ENCODE measurements at places on chromosomes 13 and 19. TPM values are rescaled to one million over a fixed set of nuclear protein-coding genes. Genes with fewer than 3 reads are reported as not detected.

DNA sequence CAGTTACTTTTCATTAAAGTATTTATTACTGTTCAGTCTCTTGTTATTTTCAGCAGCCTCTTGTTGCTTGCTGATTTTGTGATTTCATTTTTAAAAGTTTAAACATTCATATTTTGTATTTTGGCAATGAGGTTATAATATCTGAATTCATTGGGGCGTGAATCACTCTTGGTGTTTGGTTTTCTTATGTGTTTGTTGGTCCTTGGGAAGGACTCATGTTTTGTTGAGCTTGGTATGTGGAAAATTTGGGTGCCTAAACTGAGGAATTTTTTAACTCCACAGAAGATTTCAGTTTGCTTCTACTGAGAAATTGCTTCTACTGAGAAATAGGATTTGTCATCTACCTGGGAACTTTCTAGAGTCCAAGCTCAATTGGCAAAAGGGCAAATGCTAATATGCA lies 38.2 kb downstream of the PDS5B start:
- peaks cover 36% of the 10 kb centered on the region for H3K4me1 ChIP-seq
- no peak overlapping the region for H3K27ac ChIP-seq
- H3K4me3 ChIP-seq: no peak overlapping the region
- no peak for DNase-seq

DNA sequence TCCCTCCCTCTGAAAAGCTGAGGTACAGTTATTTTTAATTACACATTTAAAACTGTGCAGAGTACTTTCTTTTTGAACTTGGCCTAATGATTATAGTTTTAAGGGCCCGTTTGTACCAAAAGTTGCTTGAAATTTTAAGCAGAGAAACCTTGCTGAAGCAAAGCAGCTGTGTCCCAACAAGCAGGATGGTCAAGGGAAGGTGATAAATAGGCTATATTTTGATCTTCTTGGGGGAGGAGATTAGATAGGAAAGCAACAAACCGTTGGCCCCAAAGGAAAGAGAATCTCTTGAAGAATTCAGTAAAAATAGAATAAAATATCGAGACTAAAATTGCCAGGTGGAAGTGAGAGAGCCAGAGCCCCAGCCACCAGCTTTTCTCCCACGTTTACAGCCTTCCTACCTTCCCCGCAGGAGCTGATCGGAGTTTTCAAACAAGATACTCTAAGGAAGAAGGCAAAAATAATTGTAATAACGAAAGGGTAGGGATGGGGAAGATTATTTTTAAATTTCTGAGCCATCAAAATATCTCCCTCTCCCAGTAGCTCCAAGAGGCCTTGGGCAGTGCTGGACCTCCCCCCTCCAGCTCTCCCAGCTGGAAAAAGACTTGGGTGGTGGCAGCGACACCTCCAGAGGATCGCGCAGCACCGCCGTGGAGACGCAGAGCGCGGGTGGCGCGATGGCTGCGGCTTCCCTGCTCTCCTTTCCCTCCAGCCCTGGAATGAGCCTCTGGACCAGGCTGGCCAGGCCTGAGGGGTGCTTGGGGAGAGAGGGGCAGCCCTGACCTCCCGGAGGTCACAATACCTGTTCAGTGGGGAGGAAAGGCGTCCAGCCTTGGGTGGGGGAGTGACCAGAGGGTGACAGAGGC lies 5.8 kb downstream of the ZIC2 start:
- peaks cover 29% of the 10 kb centered on the region for H3K4me1 ChIP-seq
- peaks cover 51% of the 10 kb centered on the region for H3K27me3 ChIP-seq
- H3K27ac ChIP-seq: no peak overlapping the region
- no peaks in the 10 kb centered on the region for H3K36me3 ChIP-seq

GRCh38 chr13:94673851-94674250 lies 38.5 kb downstream of the SOX21 start:
- no peak for DNase-seq
- H3K4me3 ChIP-seq: no peak overlapping the region
- peaks cover 2% of the 10 kb centered on the region for H3K27me3 ChIP-seq
- no peak overlapping the region for H3K27ac ChIP-seq
- H3K36me3 ChIP-seq: no peaks in the 10 kb centered on the region

GRCh38 chr19:46812977-46813838 lies 24.8 kb upstream of the SLC1A5 start:
- DNase-seq: peak; percentile 26
- H3K4me1 ChIP-seq: peaks cover 44% of the 10 kb centered on the region

DNA sequence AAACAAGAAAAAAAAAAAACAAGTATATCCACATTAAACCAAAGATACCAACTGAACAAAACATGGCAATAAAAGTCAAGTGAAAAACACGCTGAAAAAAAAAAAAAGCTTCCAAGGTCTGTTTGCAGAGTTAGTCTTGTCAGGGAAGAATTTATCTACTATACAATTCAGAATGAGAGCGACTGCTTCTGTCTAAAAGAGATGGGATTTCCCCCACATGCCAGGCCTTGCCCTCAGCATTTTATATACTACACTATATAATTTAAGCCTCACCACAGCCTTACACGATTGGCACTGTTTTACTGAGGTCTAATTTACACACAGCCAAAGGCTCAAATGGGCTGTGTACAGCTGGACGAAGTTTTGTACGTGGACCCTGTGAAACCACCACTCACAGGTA lies 67.3 kb downstream of the FOXO1 start:
- H3K36me3 ChIP-seq: peaks cover 4% of the 10 kb centered on the region
- no peak overlapping the region for H3K27ac ChIP-seq
- H3K27me3 ChIP-seq: no peaks in the 10 kb centered on the region
- H3K4me3 ChIP-seq: no peak overlapping the region
- peaks cover 65% of the 10 kb centered on the region for H3K4me1 ChIP-seq

GRCh38 chr13:28035146-28035782 lies 46.8 kb upstream of the URAD start:
- no peaks in the 10 kb centered on the region for H3K27me3 ChIP-seq
- no peaks in the 10 kb centered on the region for H3K36me3 ChIP-seq
- H3K27ac ChIP-seq: no peak overlapping the region
- no peaks in the 10 kb centered on the region for H3K4me1 ChIP-seq
- H3K4me3 ChIP-seq: no peak overlapping the region

- DNase-seq: no peak
- H3K4me3 ChIP-seq: no peak overlapping the region
- peaks cover 63% of the 10 kb centered on the region for H3K36me3 ChIP-seq
- H3K27me3 ChIP-seq: no peaks in the 10 kb centered on the region
- H3K27ac ChIP-seq: no peak overlapping the region
- H3K4me1 ChIP-seq: peaks cover 9% of the 10 kb centered on the region
These were observed 22.9 kb upstream of the GPI start for GRCh38 chr19:34341935-34342680.

The NAPSA gene
- not detected for total RNA-seq

The MED29 gene
- 18.1 TPM for total RNA-seq

The SOX1 gene
- not detected for total RNA-seq

Measured in HepG2 (cell line).